Myocyte (in vitro differentiated cells): ENCODE measurements at places on chromosomes 6 and 20.

GRCh38 chr20:57409672-57410397, 18.6 kb downstream of the RBM38 start:
- no peak for DNase-seq

DNA sequence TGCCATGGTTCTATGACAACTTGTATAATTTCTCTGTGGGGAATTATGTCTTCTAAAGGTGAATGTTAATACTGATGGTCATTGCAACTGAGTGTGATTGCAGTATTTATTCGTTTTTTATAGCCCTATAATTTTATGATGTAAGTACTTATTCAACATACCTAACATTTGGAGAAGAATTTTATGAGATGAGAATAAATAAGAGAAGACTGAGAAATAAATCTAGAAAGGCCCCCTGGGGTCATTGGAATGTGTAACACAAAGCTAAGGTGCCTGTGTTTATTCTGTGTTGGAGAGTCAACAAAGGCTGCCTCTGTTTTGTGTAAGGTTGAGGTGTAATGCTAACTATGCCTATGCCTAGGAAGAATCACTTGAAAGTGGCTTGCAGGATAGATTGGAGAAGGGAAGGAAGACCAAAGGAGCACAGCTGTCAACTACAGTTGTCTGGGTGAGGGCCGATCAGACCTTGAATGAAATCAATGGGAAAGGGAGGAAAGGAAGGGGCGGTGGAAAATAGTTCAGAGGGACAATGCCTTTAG, 1076.7 kb downstream of the KIF16B start:
- no peak for DNase-seq

DNA sequence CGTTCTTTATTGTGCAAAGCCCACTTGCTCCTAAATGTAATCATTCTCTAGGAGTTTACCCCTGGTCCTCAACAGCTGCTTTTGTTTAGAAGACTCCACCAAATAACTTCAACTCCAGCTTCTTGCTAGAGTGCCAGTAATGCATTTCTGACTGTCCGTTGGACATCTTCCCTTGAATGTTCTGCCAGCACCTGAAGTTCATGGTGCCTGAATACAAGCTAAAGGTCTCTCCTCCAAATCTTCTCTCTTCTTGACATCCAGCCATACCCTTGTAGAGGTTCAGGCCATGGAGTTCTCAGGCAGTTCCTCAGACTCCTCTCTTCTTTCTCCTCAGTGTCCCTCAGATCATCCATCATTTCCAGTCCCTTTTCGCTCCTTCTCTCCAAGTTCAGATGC, 21.7 kb downstream of the PHACTR2 start:
- no peak for DNase-seq

DNA sequence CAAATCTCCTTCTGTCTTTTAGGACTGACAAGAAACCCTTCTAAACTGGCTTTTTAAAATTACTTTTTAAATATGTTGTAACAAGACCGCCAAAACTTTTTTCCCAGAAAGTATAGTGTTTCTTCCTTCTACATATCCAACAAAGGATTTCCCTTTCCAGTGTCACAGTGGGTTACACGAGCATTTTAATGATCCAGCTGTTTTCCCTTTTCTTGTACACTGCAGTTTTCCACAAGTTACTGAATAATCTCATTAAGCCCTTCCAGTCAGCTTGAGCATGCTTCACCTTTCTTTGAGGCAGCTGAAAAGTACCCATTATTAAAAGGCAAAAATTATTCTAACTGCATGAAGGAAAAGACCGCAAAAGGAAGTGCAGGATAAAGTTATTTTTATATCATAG, 48.6 kb downstream of the CD24 start:
- no peak for DNase-seq

DNA sequence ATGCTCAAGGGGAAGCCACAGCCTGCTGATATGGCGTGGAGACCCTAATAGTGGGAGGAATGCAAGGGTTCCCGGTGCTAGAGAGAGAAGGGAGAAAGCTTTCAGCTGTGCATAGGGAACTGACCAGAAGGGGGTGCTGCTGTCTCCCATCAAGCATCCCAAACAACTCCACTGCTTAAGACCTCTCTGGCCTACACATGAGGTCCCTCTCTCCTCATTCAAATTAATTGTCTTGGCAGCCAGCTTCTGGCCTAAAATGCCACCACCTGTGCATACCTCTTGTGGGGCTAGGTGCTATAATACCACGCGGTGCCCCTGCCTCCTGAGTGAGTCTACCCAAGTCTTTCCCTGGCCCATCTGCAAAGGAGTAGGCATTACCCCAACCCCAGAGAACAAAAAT, 14.5 kb downstream of the ADISSP start:
- DNase-seq: peak; percentile 70

GRCh38 chr6:20202324-20202658, 10.0 kb downstream of the MBOAT1 start:
- no peak for DNase-seq

DNA sequence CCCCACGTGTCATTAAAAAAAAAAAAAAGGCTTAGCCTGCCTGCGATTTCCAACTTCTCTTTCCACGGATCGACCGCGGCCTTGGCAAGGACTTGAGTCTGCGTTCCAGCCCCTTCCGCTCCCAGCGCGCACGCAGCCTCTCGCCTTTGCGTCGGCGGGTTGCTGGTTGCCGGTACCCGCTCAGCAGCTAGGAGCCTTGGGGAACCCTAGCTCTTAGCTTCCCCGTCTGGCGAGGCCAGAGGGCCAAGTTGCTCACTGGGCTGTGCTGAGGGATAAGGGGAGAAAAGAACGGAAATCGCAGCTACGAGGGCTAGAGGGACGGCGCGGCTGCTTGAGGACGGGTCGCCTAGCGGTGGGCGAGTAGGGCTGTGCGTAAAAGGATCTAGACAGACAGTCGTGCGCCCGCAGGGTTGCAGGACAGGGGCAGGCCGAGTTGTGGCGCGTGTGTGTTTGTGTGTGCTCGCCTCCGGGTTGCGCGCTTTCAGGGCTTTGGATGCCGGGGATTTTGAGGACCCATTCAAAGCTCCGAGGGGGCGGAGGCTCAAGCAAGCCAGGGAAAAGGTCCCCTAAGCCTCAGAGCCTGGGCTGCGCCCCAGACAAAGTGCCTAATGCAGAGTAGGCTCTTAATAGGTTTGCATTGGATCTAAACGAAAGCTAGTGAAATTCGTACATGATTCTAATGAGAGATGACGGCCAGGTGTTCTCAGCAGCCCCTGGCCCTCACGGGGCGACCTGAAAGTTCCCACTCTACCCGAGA, 40.5 kb upstream of the OSTM1 start:
- peak; percentile 38 for DNase-seq

DNA sequence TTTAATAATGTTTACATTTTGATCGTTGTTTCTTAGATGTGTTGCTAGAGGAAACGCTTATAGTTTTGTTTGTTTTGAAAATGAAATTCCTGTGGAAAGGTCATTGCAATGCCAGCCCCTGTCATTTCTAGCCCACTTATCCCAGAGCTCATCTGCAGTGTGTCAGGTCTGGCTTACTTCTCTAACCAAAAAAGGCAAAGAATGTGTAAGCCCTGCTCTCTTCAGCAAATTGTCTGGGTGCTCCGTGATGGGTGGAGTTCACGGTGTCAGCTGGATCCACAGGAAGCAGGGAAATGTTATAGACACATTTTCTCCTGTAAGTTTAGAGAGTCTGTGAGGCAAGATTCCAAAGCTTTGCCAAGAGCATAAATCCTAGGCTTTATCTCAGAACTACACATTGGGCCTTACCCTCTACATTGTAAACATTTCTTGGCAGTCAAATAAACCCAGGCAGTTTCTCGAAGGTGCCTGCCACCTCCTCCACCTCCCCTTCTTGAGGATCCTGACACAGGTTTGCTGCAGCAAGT, 50.9 kb downstream of the RPRD1B start:
- peak; percentile 39 for DNase-seq

- DNase-seq: no peak
These were observed 70.9 kb downstream of the OPN5 start for GRCh38 chr6:47852727-47853126.

GRCh38 chr20:5033566-5033965, 32.3 kb upstream of the SLC23A2 start:
- DNase-seq: peak; percentile 51
